ENCODE measurements at places on chromosomes 4 and X.

- DNase-seq, result no peak
Observed at GRCh38 chrX:3290561-3290960, 55.9 kb downstream of the MXRA5 start.

- no peak for DNase-seq
Observed at GRCh38 chr4:57193209-57193810, 83.1 kb upstream of the IGFBP7 start.

DNA sequence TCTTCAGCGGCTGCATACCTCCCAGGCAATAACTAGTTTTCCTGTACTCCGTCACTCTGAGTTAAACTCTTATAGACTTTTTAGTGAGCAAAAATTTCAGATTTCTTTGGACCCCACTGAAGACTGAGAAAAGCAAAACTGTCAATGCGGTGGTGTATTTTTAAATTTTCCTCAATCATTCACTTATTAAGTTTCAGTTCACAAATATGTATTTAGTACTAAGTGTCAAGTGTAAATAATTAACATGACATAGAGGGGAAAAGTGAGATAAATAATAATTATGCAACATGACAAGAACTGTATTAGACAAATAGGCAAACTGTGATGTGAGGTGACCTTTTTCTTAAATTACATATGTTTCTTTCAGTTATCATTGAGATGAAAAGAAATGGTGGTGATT lies 124.4 kb downstream of the NAF1 start:
- no peak for DNase-seq

GRCh38 chr4:181784881-181785280 lies 458.3 kb upstream of the TENM3 start:
- DNase-seq, result no peak

DNA sequence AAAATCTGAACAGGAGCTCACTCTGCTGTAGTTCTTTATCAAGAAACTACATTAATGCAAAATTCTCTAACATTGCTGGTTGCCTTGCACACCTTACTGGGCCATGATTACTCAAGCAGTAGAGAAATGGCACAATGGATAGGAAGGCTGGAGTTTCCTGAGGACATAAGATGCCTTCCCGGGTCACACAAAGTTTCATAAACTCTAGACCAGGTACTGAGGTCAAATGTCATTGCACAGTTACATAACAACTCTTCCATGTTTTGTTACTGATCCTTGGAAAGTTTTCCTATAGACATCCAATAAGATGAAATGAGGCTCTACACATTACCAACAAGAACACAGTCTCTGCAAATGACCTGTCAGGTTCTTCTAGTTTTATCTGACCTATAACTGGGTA lies 9.9 kb downstream of the TEC start:
- no peak for DNase-seq

DNA sequence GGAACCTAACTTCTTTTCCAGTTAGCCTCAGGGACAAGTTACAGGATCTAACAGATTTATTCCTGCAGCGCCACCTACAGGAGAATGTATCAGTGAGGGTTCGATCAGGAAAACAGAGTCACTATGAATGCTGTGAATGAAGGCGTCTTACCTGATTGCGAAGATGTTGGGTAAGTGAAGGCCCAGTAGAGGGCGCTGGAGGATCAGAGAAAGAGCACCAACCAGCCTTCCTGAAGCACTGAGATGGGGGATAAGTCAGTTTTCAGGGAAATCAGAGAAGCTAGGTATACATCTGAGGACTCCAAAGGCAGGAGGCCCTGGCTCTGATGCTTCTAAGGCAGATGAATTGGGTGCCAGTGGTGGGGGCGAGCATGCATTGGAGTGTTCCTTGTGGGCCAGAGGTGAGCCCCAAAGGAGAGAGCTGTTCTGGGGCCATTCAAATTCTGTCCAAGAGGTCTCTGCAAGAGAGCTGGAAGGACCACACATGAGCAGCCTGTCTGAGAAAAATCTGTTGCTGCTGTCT lies 169.9 kb upstream of the AADAT start:
- peak; percentile 94 for DNase-seq

- DNase-seq, result no peak
Observed at GRCh38 chrX:397575-397974, 10.9 kb upstream of the PPP2R3B start.

- DNase-seq, result no peak
Observed at GRCh38 chrX:54237014-54237413, 54.0 kb upstream of the FAM120C start.

GRCh38 chrX:38166478-38167083 lies 54.1 kb downstream of the SRPX start:
- no peak for DNase-seq

- no peak for DNase-seq
Observed at GRCh38 chr4:25112995-25113380, 47.3 kb downstream of the SEPSECS start.

DNA sequence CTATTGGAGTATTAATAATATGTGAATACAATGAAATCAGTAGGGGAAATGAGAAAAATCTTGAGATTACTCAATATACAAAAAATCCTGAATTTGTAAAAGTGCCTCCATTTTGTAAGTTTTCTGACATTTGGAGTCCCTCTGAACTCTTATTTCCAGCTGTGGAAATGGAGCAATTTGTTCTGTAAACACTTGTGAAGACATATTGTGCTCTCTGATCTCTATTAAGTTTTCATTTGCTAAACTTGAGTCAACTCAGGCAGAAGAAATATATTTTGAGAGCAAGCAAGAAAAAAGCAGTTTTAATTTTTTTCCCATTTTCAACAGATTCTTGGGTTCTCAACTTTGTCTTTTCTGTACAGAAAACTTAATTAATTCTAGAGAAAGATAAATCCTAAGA lies 51.4 kb upstream of the PCDH18 start:
- DNase-seq, result no peak

- no peak for DNase-seq
Observed at GRCh38 chr4:24210332-24210902, 320.6 kb upstream of the PPARGC1A start.

GRCh38 chr4:70741867-70742658 lies 20.3 kb downstream of the RUFY3 start:
- no peak for DNase-seq

GRCh38 chr4:81196126-81196650 lies 18.8 kb downstream of the PRKG2 start:
- no peak for DNase-seq

GRCh38 chr4:7772711-7773385 lies 166.8 kb downstream of the AFAP1 start:
- no peak for DNase-seq

- no peak for DNase-seq
Observed at GRCh38 chr4:140497405-140497746, 717 bp downstream of the MGAT4D start.

DNA sequence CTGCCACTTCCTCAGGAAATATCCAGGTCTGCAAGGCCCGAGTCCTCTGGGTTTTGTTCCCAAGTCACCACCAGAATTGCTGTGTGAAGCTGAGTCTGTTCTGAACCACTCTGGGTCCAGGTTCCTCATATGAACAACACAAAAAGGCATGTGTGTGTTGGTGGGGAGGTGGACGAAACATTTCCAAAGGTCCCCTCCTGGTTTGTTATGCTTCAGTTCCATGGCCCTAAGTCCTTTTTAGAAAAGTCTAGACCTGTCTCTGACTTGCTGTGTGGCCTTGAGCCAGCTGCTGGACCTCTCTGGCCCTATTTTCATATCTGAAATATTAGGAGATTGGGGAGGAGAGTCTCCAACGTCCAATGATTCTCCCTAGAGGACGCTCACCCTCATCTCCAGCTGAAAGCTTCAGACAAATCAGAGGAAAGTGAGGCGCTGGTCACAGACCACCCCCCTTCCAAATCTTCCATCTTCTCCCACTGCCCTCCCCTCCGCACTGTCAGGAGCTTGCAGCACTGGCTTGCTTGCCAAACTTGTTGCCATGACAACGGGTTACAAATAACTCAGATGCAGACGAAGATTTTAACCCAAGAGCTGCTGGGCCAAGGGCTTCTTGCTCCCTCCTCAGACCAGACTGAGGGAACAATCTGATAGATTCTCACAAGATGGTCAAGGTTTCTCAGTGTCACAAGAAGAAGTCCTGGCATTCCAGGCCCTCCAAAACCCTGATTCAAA lies 64.5 kb downstream of the SMC1A start:
- no peak for DNase-seq

DNA sequence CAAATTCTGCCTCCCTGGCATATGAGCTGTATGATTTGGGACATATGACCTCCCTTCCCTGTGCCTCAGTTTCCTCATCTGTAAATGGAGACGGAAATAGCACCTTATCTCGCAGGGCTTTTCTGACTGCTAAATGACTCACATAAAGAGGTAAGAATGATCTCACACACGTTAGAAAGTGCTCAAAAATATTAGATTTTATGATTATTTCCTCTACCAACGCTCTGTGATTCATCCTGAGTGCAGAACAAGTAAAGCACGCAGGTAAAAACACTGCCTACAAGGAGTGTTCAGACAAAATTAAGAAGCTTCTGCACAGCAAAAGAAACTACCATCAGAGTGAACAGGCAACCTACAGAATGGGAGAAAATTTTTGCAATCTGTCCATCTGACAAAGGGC lies 21.1 kb downstream of the ACSL1 start:
- no peak for DNase-seq

DNA sequence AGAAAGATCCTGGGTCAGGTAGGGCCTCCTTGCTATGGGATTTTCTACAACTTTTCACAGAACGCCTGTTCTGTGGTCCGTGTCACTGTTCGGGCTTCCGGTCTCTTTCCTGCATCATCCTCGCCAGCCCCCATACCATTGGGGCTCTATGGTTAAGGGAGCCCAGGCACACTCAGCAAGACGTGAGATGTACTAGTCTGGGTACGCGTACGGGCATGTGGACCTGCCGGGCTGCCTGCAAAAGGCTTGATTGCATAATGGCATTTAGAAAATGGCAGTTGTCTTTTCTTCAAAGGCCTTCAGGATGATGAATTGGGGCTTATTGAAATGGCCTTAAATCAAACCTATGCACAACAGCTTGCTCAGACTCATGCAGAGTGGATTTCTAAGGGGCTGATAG lies 86.7 kb downstream of the CNGA2 start:
- no peak for DNase-seq

- DNase-seq, result no peak
Observed at GRCh38 chr4:11496351-11496829, 67.7 kb upstream of the HS3ST1 start.

DNA sequence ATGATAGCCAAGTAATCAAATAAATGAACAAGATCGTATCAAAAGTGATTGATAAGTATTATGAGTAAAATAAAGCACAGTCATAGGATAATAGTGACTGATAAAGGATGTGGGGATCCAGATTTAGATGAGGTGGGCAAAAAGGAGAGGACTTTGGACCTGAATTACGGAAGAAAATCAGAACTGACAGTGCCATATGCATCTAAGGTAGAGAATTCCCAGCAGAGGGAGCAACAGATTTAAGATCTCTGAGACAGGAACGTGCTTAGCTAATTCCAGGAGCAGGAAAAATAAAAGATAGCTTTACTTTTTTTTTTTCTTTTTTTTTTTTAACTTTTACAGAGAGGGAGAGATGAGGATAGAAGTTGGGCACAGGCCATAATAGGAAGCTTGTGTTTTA lies 189.9 kb downstream of the NWD2 start:
- no peak for DNase-seq

- no peak for DNase-seq
Observed at GRCh38 chrX:154015581-154016264, 4.0 kb downstream of the IRAK1 start.

GRCh38 chrX:98548519-98548918 lies 1664.8 kb downstream of the RPA4 start:
- DNase-seq, result no peak

DNA sequence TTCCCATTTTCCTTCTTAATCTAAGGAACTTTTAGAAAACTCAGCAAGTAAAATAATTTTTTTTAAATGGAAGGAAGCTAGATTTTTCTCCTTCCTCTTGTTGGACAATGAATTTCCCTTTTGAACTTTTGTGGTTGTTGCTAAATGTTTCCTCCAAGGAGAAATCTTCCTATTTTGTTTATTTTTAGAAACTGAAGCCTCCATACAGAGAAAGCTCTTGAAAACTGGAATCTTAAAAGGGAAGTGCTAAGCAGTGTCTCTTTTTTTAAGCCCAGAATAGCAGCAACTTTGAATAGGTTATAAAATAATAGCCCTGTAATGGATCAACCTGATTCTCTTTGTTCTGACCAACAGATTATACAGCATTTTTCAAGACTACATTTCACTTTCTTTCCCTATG lies 15.1 kb upstream of the DCLK2 start:
- DNase-seq, result no peak

DNA sequence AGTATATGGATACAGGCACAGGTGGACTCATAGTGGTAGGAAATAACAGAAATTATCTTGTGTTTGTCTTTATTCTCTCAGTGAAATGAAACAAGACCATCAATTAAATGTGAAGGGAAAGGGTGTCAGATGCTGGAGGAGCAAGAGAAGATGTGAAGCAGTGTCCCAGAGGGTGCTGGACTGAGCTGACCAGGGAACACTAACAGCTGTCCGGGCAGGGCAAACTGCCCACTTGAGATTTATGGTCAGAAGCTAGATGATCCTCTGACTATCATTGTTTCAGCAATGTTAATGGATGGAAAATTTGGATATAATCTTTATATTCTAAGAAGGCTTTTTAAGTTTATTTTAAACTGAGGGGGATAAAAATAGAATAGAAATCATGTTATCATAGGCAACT lies 267.2 kb upstream of the SLC7A11 start:
- DNase-seq, result no peak

DNA sequence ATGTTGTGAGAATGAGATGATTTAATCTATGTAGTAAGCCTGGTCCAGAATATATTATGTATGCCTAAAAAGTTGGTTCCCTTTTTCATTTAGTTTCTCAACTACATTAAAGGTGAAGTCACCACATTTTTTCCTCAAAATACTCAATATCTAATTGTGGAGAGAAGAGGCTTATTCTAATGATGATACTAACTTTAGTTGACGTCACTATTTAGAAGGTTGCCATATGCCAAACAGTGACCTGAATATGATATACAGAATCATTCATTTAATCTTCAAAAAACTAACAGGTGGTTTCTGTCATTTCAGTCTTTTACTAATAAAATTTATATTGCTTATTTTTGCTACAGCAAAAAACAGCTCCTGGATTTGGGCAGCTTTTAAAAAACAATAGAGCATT lies 480.7 kb upstream of the NWD2 start:
- DNase-seq, result no peak

DNA sequence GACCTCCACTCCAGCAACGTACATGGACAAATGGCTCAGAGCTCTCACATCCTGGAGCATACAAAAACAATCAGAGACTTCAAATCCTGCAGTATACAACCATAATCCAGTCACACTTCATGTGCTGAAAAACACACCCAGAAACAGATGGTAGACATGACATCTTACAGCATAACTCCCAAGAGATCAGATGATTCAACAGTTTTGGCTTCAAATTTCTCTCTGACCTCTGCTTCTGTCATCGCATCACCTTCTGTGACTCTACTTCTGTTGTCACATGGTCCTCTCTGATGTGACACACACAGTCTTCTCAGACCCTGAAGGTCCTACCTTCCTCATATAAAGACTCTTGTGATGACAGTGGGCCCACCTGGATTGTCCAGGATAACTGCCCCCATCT lies 18.5 kb downstream of the SUV39H1 start:
- no peak for DNase-seq

GRCh38 chr4:38223782-38224236 lies 263.6 kb downstream of the PTTG2 start:
- DNase-seq, result no peak
